ENCODE measurements at places on chromosomes 13 and 19.

- DNase-seq, result no peak
Measured at GRCh38 chr13:105341256-105341655, 1194.2 kb downstream of the EFNB2 start.

DNA sequence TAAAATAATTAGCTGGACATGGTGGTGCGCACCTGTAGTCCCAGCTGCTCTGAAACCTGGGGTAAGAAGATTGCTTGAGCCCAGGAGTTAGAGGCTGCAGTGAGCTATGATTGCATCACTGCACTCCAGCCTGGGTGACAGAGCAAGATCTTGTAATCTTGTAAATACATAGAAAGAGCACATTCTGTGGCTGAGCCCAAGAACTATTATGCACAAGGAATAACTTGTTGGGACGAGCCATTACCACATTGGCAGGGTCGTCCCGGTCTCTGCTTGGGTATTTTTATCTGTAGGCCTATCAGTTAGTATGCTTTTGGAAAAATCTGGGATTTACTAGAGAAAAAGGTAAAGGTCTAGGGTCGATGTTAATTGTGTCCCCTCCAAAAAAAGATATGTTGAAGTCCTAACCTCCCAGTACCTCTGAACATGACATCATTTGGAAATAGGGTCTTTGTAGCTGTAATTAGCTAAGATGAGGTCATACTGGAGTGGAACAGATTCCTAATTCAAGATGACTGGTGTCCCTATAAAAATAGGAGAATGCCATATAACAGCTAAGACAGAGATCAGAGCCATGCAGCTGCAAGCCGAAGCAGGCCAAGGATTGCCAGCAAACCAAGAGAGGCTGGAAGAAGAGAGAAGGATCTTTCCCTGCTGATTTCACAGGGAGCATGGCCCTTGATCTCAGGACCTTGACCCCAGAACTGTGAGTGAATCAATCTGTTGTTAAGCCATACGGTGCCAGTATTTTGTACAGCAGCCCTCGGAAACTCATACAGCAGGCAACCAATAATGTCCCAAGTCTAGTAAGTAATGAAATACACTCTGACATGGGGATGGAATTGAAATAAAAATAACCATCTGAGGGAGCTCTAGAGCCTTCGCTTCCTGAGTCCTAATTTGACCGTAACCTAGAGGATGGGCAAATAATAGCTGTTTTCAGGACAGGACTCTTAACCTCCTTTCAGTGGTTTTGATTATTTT is 77.0 kb downstream of the TM9SF2 start:
- DNase-seq, result no peak

GRCh38 chr13:43665388-43665787 is 121.4 kb downstream of the ENOX1 start:
- no peak for DNase-seq

DNA sequence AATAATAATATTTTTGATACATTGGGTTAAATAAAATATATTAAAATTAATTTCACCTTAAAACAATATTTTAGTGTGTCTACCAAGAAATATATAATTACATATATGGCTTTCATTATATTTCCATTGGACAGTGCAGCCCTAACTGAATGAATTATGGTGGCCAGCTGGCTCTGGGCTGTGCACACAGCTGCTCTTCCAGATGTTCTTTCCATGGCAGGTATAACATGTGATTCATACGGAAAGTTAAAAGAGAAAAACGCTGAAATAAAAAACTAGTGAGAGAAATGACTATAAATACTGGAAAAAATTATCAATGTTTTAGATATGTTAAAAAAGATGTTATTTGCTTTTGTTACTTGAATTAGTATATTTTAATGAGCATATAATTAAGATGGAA is 216.3 kb downstream of the RGCC start:
- no peak for DNase-seq

GRCh38 chr19:29623726-29624488 is 17.8 kb downstream of the POP4 start:
- no peak for DNase-seq

GRCh38 chr19:38003438-38004185 is 96.6 kb downstream of the SIPA1L3 start:
- DNase-seq, result no peak

Data from stimulated activated CD4-positive, alpha-beta T cell treated with anti-CD3 and anti-CD28 coated beads, Interleukin-15, amount 100 ng/mL, for 1 hour (primary cell).